ENCODE measurements at places on chromosomes 3 and 15.

DNA sequence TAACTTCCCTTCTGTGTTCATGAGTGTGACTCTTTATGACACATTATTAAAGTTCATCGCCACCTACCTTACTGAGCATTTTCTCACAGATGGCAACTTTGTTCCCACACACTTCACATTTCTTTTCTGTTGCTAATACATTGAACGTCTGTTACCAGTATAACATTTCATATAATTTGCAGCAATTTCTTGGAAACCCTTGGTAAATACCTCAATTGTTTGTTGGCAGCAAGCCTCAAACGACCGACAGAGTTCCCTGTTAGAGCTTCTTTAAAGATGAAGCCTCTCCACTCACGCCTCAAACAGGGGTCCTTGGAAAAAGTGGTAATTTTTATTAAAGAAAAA is 3.2 kb upstream of the CHSY1 start:
- no peak for DNase-seq

DNA sequence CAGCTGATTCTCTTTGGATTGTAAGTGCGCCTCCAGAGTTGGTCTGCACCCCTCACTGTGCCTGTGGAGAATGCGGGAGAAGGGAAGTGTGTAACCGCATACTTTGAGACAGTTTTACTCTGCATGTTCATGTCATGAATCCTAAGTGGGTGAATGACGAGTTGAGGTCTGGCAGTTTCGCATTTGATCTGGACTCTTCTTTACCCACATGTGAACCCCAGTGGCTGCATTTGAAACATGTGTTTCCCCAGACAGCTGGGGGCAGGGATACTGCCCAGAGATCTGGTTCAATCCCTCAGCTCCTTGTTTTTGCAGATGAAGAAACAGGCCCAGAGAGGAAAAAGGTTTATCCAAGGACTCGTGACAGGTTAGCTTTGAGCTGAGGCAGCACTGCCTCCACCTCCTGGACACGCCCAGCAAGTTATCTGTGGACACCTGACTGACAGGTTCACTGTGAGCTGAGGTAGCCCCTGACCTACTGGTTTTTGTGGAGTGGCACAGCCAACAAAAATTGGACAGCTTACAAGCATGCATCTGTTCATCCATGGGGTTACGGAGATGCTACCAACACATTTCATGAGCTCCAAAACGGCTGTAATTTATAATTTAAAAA is 207.3 kb downstream of the XXYLT1 start:
- DNase-seq, result no peak

DNA sequence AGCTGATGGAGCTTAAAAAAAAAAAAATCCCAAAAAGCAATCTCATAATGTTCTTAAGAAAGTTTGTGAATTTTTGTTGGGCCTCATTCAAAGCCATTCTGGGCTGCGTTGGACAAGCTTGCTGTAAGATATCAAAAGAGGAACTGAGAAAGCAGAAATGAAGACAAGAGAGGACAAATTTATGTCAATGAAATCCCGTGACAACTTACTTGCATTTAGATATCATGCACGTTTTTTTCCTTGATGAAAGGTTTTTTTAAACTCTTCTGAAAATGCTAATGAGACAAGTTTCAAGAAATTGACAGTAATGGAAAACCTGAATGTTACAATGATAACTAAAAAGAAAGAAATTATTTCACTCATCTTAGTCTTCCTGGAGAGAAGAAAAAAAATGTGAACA is 662.9 kb downstream of the SQOR start:
- DNase-seq, result no peak

- no peak for DNase-seq
These were observed 372.5 kb upstream of the BCHE start for GRCh38 chr3:166209701-166210100.

- DNase-seq, result no peak
These were observed 59.6 kb upstream of the ZBTB38 start for GRCh38 chr3:141308588-141309218.

DNA sequence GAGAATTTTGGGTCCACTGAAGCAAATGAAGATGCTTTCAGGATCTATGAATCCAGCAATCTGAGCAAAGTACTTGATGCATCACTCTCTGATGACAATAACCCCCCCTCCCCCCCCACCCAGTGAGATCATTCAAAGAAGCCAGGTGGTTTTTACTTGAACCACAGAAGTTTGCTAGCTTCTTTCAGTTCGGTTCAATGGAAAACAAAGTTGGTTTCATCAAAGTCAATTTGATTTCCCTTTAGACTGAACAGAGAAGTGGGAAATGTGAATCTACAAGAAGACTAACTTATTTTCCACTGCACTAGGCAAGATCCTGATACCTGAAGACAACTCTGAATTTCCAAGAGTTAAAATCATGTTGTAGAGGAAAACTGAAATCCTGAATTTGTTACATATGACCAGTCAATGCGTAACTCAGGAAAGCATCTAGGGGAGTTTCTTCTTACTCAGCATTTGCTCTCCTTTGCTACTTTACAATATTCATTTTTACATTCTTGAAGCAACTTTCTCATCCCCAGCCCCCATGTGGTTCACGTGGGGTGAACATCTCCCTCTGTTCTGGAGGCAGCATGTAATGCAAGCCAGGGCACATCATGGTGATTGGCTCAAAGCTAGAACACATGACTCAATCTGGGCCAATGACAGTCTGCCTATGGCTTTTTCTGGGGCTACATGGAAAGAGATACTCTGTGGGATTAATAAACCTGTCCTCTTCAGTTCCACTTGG is 572.6 kb downstream of the FOXP1 start:
- DNase-seq, result peak; percentile 80

GRCh38 chr3:72739531-72740466 is 108.4 kb downstream of the SHQ1 start:
- no peak for DNase-seq

DNA sequence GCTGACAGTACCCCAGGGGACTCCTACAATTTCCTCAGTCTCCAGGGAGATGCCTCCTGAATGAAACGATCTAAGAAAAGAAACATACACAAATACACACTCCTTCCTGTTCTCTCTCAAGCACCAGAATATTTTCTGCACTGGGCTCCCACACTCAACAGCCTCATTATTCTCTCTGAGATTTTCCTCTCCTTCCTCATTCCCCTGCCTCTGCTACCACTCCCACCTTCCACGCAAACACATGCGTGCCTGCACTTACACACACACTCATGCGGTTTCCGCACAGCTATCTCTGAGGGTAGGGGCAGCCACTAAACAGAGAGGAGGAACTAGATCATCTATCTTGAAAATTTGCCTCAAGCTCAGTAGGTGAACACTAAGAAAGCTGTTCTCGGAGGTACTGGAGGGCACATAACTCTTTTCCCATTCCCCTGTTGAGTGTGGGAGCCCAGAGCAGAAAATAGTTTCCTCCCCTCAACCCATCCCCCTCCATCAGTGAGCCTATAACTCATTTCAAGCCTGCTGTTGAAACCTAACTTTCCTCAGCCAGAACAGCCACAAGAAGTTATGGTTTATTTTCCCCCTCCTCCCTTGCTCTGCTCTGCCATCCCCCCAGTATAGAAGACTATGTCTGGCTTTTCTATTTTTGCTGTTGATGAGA is 30.5 kb upstream of the TIPARP start:
- peak; percentile 39 for DNase-seq

GRCh38 chr3:142029052-142029642 is 120.2 kb downstream of the TFDP2 start:
- no peak for DNase-seq

DNA sequence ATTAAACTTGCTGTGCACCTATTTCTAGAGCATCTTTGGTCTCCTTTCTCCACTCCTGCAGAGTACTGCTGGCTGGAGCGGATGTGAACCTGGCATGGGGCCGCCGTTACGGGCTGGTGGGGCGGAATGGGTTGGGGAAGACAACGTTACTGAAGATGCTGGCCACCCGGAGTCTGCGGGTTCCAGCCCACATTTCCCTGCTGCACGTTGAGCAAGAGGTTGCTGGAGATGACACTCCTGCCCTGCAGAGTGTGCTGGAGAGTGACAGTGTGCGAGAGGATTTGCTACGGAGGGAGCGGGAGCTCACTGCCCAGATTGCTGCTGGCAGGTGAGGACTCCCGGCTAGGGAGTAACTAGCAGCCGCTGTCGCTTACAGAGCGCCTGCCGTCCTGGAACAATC is 2.1 kb downstream of the ABCF3 start:
- no peak for DNase-seq

DNA sequence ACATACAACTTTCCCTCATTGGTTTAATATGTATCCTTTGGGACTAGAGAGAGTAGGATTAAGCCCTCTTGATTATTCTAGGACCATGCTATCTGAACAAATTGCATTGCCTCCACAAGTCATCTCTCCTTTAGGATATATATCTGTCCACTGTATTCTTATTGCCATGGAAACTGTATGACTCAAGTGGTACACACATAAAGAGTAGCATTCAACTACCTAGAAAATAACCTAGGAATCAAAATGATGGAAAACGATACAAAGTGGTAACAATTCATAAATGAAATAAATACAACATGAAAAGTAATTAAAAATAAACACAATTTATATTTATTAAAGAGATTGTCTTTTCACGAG is 212.1 kb upstream of the P2RY1 start:
- no peak for DNase-seq

DNA sequence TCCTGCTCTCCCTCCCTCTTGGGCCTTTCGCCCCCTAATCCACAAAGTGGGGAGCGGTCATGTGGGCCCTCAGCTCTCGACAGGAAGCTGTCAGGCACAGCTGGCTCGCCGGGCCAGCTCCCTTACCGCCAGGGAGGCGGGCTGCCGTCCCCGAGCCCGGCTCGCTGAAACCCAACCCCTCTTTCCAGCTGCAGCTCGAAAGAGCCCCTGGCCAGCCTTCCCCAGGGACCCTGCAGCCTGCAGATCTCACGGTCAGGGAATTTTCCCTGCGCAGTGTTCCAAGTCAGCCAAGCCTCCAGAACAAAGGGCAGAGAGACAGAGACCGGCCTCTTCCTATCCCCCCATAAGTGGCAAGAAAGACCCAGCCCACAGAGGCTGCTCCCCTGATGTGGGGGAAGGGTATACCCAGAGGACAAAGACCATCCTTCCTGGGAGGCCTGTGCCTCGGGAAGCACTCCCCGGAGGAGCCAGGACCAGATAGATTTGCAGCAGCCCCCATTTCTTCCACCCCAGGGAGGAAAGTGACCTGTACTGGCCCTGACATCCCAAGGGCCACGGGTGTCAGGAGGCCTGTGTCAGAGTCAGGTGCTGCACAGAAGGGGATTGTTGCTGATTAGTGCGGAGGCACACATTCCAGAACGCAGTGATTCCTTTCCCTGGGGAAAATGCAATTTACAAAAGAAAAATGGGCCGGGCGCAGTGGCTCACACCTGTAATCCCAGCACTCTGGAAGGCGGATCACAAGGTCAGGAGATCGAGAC is 32.6 kb downstream of the MAGEF1 start:
- DNase-seq, result no peak

GRCh38 chr15:73950831-73951561 is 24.7 kb downstream of the LOXL1 start:
- DNase-seq, result peak; percentile 71

DNA sequence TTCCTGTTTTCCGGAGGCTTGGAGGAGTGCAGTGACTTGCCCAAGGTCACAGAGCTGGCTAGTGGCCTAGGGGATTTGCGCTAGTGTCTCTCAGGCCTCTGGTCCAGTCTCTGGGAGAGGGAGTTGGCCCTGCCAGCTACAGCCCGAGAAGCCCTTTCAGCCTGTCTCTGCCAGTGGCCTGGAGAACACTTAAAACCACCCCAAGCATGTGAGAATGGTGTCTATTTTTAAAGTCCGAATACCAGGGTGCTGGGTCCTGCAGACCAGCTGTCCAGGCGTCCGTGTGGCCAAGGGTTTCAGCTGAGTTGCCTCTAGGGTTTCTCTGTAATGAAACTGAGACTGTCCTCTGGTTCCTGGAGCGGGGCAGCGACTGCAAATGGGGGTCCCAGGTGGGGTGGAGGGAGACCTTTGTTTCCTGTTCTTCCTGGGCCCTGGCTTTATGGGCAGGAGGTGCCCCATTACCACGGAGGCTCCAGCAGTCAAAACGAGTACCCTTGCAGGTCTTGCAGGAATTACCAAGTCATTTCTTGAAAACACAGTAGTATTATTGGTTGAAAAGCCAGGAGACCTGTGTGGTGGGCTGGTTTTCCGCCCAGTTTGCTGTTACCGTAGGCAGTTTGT is 2.2 kb downstream of the CAND2 start:
- no peak for DNase-seq

GRCh38 chr3:21159543-21159906 is 591.5 kb downstream of the ZNF385D start:
- DNase-seq, result no peak

- no peak for DNase-seq
These were observed 9.6 kb downstream of the GOLGB1 start for GRCh38 chr3:121739902-121740301.

DNA sequence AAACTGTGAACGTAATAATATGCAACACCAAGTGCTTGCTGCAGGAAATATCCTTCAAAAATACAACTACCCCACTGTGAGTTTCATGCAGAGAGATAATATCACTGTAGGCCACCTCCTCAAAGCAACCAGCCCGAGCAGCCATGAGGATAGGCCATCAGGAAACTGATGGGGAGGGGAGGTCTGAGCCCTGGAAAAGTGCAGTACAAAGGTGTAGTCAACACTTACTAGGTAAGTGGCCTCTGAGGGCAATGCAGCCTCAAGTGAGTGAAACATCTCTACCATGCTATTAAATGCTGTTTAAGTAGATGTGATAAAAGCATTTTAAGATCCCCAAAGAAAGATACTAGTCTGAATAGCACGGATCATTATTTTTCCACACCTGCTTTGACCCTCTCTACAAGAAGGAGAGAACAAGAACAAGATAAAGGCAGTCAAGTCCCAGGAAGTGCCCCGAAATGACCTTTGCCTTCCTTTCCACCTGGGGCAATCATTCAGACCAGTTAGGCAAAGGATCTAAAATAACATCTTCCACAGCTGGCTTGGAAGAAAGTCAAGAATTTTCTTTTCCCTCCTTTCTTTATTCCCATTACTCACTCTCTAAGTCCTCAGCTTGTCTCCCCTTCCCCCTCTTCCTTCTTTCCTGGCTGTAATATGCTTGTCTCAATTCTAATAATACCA is 62.8 kb downstream of the FMN1 start:
- no peak for DNase-seq

- no peak for DNase-seq
These were observed 1.2 kb downstream of the FAM98B start for GRCh38 chr15:38455092-38455491.

GRCh38 chr3:116037954-116038911 is 407.1 kb downstream of the LSAMP start:
- DNase-seq, result no peak

DNA sequence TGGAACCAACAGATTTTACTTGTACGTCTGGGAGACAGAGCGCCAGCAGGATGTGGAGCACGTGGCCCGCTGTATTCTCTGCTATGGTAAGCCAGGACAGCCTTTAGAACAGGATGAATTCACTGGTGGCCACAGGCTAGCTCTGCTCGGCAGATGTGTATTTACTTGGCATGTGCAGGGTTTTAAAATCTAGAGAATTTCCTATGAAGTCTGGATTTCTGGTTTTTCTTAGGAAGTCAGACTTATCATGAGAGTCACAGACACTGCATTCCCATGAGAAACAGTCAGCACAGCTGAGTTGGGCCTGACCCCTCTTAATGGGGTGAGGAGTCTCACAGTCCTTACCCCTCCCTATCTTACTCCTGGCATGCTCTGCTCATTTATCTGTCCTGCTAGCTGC is 84.6 kb upstream of the COL6A5 start:
- no peak for DNase-seq

- no peak for DNase-seq
These were observed 90.1 kb upstream of the BHLHE40 start for GRCh38 chr3:4888913-4889846.

GRCh38 chr15:29678504-29679034 is 143.7 kb downstream of the TJP1 start:
- DNase-seq, result no peak

- no peak for DNase-seq
These were observed 79.6 kb downstream of the TP63 start for GRCh38 chr3:189710620-189711402.
